ENCODE measurements at places on chromosomes 1 and 21.

DNA sequence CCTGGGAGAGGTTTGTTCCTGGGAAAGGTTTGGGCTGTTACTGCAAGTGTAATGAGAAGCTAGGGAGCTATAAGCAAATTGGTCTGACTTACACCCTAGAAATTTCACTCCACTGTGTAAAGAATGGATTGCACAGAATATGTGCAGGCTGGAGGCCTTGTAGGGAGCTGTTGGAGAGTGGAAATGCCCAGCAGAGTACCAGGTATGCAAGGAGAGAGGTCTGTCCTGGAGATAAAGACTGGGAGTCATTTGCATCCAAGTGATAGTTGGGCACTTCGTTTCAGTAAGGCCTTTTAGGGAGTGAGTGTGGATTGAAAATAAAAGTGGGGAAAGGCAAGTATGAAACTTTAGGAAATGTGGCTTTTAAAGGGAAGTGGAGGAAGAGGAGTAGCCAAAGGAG, 75.8 kb downstream of the CACNA1E start:
- no peak for DNase-seq

DNA sequence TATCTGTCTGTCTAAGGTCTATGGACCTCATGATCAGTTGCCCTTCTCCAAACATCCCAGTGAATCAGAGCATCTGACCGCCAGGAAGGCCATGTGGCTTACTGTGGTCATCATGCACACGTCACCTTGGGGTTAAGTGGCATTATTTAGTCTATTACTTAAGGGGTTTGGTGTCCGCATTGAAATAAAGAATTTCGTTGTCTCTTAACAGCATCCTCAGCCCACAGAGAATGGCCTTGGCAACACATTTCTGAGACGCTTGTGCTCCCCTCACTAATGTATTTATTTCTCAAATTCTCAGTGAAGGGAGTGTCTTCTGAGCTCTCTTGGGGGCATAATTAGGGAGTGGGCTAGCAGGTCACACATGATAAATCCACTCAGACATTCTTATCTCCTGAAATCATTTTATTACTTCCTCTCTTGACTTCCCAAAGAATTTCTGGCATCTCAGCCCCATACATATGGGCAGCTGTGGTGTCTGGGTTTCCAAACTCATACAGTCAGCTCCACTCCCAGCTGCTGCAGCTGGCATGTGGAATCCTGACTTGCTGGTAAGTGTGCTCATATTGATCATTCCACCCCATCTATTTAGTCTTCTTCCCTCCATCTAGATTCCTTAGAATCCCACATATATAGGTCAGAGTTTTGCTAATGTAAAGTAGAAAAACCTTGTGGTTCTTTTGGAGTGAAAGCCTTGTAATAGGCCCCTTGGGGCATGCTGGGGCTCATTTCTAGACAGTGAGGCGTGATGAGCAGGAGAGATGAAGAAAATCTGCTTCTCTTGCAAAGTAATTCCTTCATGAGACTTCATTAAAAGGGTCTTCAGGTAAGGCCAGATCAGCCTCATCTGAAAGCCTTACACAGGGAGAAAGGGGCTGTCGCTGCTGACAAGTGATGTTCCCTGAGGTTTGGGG, 110.5 kb downstream of the HHAT start:
- DNase-seq = no peak

- no peak for DNase-seq
Measured at GRCh38 chr1:178702146-178702545, 22.9 kb upstream of the RALGPS2 start.

GRCh38 chr1:3186526-3186921, 117.5 kb downstream of the PRDM16 start:
- DNase-seq = no peak

- no peak for DNase-seq
Measured at GRCh38 chr1:99131546-99131945, 126.9 kb upstream of the PLPPR5 start.

DNA sequence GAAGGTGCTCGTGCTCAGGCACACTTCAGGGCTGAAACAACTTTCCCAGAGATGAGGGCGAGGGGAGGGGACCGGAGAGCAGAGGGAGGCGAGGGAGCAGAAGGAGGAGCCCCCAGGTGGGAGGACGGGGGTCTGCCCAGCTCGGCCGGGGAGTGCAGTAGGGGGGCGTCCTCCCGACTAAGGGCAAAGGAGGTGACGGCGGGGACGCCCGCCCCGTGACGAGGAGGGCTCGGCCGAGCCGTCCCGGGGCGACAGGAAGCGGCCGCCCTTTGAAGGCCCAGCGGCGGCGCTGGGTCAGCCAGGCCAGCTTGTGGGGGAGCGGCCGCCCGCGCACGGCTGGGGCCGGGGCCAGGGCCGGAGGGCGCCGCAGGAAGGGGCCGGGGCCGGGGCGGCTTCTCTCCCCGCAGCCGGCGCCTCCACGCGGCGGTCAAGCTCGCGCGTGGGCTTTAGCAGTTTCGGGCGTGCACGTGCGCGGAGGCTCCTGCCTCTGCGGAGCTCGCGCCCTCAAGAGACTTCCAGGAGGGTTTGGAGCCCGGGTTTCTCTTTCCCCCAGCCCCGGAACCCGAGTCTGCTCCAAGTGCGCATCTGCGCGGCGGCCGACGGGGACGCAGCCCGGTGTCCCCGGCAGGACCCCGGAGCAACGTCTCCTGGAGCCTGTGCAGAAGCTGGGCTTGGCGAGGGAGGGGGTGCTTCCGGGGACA, 100.8 kb upstream of the SLC45A1 start:
- no peak for DNase-seq

- DNase-seq = no peak
Measured at GRCh38 chr1:8211251-8211882, 106.5 kb upstream of the SLC45A1 start.

- no peak for DNase-seq
Measured at GRCh38 chr1:153818876-153819275, 43.7 kb downstream of the SLC27A3 start.

GRCh38 chr1:65526049-65526556, 105.6 kb downstream of the LEPR start:
- no peak for DNase-seq

GRCh38 chr1:14627608-14628489, 29.4 kb downstream of the KAZN start:
- DNase-seq = no peak

GRCh38 chr1:180881806-180882509, 30.7 kb upstream of the KIAA1614 start:
- no peak for DNase-seq

- DNase-seq = no peak
Measured at GRCh38 chr1:29123887-29124365, at the start of gene TMEM200B. TMEM200B (minus strand) TSS chr1:29123903; CDS start chr1:29121828, 2,075 bp downstream.

DNA sequence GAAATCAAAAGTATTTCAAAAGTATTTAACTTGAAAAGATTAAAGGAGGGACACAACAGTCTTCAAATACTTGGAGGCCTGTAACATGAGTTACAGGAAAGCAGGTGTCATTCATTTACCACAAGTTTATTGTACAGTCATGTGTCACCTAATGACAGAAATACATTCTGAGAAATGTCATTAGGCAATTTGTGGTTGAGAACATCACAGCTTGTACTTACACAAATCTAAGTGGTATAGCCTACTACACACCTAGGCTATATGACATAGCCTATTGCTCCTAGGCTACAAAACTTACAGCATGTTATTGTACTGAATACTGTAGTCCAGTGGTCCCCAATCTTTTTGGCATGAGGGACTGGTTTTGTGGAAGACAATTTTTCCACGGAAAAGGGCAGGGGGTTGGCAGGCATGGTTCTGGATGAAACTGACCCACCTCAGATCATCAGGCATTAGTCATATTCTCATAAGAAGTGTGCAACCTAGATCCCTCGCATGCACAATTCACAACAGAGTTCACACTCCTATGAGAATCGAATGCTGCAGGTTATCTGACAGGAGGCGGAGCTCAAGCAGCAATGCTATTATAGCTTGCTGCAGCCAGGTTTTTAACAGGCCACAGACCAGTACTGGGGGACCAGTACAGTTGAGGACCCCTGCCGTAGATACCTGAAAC, 25.0 kb upstream of the PHTF1 start:
- DNase-seq = no peak

DNA sequence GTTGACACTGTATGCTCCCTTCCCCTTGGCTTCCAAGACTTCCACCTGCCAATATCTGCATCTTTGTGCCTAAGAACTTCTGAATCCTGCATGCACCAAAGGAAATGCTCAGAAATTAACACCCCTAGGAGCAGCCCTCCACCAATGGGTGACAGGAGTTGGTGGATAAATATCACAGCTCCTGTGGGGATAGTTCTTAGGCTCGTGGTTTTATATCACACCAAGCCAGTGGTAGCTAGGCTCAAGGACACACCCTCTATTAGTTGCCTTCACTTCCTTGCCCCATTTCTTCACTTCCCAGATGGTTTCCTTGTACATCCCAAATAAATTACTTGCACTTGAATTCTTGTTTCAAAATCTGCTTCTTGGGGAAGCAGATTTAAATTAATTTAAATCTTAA, 16.9 kb upstream of the CDC14A start:
- no peak for DNase-seq

- no peak for DNase-seq
Measured at GRCh38 chr21:38777015-38777414, 28.7 kb upstream of the ETS2 start.

DNA sequence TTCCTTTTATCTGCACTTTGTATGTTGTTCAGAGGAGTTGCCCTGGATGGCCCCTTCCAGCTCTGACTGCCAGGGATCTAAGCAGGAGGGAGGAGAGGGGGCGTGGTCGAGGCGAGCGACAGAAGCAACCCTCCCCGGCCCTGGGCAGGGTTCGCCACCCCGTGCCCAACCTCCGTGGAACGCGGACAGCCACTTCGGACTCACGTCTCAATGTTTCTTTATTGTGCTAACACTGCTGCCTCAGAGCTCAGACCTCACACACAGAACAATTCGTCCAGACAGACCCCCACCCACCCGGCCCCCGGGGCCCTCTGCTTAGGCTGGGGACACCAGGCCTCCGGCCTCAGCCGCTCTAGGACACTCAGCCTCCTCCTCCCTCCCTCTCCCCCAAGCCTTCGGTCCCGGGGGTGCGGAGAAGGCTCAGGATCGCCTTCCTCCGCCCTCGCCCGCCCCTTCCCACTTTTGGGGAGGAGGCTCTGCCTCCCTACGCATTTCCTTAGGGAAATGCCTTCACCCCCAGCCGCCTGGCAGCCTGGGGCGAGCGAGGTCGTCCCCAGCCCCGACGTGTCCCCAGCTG, 8.3 kb downstream of the VSIG8 start:
- peak; percentile 30 for DNase-seq

- DNase-seq = no peak
Measured at GRCh38 chr1:23865543-23865930, 2.6 kb downstream of the FUCA1 start.

DNA sequence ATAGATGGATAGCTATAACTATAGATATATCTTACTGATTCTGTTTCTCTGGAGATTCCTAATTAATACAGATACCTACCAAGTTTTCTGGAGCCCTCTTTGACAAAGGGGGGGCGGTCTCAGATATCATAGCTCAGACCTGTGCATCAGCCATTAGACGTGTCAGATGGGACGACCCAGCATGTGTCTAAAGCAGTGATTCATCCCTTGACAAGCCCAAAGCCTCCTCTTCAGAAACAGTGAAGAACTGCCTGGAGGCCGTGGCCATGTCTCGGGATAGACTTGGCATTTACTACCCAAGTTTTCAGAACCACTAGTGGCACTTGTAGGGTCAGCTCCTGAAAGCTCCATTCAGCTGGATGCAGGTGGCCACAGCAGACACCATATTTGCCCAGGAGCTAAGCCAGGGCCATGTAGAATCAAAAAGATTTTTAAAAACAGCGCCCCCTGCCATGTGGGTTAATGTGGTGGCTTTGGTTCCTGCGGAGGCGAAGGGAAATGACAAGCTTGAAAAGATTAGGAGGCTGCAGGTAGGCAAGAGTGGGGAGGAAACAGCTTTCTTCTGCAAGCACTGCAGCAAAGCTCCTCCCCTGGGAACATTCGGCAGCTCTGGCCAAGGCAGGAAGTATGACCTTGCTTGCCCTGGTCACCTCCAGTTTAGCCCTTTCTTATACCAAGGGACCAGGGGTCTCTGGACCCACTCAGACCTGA, 82.2 kb downstream of the FBXO2 start:
- no peak for DNase-seq

Data from amygdala (tissue), 56 donors.